ENCODE measurements at places on chromosomes 16 and 17.
A peak's percentile ranks its signal among the peaks of the same experiment; 100 is the strongest.

- DNase-seq, result no peak
Measured at GRCh38 chr17:13544765-13545164, 57.0 kb downstream of the HS3ST3A1 start.

- no peak for DNase-seq
Measured at GRCh38 chr17:9270921-9271320, 249.6 kb downstream of the NTN1 start.

DNA sequence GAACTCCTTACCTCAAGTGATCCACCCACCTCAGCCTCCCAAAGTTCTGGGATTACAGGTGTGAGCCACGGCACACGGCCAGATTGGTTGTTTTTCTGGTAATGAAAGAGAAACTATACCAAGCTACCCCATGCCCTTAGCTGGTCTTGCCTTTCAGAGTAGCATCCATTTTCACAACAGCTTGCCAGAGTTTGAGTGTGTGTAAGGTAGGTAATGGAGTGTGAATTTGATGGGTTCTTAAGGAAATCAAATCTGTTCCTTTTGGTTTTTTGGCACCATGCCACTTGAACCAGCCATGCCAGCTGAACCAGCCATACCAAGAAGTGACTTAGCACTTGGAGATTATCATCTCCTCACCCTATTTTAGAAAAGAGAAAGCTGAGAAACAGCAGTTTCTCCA is 5.1 kb downstream of the CALCOCO2 start:
- DNase-seq, result no peak

DNA sequence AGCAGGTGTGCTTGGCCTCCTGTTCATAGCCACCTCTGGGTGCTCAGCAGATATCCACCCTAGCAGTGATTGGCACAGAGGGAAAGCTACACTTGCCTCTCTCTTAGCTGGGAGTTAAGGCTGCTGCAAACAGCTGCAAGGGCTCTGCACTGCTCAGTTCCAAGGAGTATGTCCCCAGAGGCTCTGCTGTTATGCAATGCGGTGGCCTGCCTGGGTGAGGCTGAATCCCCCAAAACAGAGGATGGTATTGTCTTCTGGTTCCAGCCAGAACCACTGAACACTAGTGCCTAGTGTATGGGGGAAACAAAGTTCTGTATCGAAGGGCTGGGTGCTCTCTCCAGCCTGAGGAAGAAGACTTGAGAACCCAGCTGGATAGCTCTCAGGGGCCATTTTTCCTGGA is 16.8 kb downstream of the TMEM94 start:
- DNase-seq, result no peak

DNA sequence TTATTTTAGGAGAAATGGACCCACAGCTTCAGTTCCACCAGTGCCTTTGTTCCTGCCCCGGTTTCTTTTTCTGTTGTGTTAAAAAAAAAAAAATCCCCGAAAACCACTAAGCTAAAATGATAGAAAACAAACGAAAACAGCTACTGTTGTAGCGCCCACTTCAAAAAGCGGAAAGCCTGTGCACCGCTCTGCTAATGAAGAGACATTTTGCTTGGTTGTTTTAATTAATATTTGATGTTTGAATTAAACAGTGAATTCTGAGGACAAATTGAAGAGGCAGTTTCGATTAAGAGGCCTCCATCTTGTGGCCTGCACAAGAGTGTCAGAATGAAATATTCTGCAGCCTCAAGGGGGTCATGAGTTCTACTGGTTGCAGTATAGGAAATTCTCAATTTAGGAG is 186.7 kb downstream of the RPTOR start:
- DNase-seq, result no peak

DNA sequence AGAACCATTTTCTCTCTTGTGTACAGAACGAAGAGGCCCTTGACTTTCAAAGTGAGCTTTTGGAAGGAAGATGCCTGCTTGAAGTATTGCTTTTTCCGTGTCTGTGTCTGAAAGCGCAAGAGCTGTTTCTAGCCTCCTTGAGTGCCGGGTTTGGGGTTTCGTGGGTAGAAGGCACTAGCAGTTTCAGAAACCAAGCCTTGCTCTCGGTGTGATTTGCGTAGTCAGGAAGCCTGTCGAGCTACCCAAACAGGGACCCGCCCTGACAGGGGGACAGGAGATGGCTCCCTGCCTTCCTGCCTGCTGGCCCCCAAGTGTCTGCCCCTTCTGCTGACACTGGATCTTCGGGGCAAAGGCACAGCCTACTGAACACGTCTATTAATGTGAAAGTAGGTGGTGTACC is 322.0 kb downstream of the MAF start:
- peak; percentile 72 for DNase-seq

Measured in activated naive CD4-positive, alpha-beta T cell treated with Interleukin-2 at 50 U/mL for 16 hours (primary cell).